ENCODE measurements at places on chromosomes 11 and 22. TPM values are rescaled to one million over a fixed set of nuclear protein-coding genes. Genes with fewer than 3 reads are reported as not detected.

DNA sequence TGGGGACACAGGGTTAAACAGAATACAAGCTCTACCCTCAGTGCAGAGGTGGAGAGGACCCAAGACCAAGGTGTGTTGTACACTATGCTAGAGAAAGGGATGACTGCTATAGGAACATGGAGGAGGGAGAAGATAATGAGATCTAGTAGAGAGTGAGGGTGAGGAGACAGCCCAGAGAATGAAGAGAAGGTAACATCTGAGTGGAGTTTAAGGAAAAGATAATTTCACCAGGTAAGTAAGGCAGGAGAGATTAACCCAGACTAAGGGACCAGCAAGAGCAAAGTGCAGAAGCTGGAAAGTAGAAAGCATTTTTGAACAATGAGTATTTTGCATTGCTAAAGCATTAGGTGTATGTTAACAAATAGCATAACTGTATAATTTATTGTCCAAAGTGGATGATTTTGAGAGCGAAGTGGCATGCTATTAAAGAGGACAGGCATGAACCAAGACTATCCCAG is 128.8 kb downstream of the RASSF10 start:
- DNase-seq, result no peak

GRCh38 chr11:13283636-13284035 is 6.0 kb downstream of the BMAL1 start:
- no peak for DNase-seq

DNA sequence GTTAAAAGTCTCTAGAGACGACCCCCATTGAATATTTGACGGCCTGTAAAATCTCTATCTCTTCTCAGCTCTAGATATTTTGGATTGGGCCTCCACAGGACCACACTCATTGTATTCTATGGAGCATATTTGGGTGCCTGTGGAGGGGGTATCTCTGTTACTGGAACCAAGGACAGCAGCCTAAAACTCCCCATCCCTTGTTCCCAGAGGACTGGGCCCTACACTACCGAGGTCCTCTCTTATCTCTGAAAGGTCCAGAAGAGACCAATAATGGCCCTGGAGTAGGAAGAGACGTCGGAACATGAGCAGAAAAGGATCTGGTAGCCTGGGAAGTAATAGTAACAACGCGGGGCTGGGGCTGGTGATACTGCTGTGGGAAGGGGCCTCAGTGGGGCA is 542 bp downstream of the HPS4 start:
- no peak for DNase-seq

GRCh38 chr11:88680806-88681205 is 343.3 kb upstream of the CTSC start:
- DNase-seq, result no peak

GRCh38 chr11:36333897-36334296 is 37.8 kb downstream of the PRR5L start:
- no peak for DNase-seq

- DNase-seq, result no peak
Observed at GRCh38 chr11:100965346-100965745, 164.3 kb downstream of the PGR start.

DNA sequence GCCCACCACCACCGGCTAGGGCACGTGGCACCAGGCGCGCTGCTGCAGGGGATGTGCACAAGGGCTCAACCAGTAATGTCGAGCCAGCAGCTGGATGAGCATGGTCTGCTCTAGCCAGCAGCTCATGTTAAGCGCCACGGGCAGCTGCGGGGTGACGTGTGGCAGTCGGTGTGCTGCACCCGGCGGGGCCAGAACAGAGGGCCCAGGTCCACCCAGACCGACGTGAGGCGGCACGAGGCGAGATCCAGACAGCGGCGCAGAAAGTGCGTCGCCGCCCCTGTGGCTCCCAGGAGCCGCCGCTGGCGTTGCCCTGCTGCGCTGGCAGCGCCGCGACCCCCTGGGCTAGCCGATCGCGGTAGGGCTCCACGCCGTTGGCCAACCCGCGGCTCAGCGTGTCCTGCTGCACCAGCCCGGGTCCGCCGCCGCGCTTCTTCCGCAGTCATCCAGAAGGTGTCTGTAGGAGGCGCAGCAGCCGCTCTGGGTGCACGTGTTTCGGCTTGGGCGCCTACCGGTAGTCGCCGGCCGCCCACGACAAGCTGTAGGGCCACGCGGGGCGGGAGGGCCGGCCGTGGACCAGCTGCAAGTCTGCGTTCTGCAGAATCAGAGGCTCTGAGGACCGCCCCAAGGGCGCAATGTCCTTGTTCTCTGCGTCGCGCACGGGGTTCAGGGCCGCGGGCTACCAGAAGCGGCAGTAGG is 4.6 kb upstream of the GALR3 start:
- no peak for DNase-seq

- no peak for DNase-seq
Observed at GRCh38 chr22:46187862-46188261, 37.5 kb downstream of the PPARA start.

GRCh38 chr11:2415171-2415570 is 14.6 kb downstream of the TSSC4 start:
- no peak for DNase-seq

DNA sequence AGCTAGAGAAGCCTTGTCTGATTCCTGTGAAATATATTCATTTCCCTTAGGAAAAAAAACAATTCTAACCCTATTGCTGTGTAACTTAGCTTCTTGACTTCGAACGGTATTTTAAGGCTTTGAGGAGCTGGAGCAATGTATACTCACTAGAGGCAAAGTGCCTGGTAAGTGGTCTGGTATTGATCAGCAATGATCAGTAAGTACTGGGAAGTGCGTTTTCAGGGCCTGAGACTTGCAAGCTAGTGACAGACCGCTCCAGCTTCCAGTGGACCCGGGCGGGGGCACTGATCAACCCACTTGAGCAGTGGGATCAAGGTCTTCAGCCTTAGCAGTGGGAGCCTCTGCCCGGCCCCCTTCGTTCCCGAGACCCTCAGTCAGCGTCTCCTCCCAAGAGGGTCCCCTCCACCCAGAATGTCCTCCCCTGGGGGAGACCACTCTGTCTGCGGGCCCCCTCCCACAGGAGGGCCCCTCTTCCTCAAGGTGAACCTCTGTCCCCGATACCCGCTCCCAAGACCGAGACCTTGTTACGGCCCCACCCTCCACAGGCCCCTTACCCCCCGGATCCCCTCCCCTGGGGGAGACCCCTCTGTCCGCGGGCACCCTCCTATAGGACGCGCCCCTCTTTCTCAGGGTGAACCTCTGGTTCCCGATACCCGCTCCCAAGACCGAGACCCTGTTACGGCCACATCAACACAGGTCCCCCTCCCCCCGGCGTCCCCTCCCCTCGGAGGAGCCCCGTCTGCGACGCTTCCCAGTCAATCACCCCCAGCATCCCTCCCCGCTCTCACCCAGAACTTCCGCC is 452 bp upstream of the ATXN10 start:
- DNase-seq, result no peak

DNA sequence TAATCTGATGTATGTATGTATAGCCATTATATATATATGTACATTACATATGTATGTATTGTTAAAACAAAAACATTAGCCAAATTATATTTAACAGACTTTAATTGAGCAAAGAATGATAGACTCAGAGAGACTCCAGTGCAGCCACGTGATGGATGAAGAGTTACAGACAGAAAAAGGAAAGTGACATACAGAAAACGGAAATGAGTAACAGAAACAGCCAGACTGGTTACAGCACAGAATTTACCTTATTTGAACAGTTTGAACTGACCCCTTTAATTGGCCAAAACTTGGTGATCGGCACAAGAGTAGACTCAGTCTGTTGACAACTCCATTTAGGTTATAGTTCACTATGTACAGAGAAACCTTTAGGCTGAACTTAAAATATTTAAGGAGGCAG is 35.0 kb downstream of the CHORDC1 start:
- no peak for DNase-seq

DNA sequence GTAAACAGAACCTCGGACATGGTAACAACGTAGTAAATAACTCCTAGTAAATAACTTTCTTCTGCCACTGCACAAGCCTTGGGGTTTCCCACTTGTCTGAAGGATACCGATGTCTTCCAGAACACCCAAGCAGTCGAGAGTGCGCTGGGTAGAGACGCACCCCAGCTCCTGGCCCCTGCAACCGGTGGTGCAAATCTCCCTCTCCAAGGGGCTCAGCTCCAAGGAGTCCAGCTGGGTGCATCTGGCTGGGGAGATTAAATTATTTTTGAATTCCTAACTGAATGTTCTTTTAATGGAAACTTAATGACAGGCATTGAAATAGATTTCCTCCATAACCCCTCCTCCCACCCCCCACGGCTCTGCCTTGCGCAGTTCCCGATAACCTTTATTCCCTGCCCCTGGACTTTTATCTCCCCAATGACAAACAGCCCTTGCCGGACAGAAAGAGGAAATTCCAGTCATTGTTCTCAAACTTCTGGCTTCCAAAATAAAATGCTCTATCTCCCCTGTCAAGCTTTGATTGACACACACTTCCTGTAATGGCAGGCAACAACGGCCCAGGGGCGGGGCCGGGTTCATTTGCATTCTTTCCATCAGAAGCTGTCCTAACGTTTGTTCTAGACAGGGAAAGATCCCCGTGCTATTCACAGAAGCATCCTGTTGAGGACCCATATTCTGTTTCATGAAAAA is 31.2 kb downstream of the KCNJ1 start:
- no peak for DNase-seq

DNA sequence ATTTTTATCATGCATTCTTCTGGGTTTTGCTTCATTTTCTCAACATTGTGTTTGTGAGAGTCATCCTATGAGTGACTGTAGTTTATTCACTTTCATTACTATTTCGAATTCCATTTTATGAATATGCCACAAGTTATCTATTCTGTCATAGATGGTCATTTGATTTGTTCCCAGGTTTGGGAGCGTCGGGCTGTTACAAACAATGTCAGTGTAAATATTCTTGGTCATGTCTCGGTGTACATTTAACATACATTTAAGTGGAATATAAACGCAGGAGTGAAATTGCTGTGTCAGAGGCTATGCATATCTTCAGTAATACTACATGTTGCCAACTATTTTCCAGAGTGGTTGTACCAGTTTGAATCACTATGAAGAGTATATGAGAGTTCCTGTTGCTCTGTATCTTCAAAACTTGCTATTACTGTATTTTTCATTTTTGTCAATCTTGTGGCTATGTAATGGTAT is 2.4 kb downstream of the TRIM44 start:
- DNase-seq, result no peak

- no peak for DNase-seq
Observed at GRCh38 chr11:117633186-117633754, 163.7 kb downstream of the DSCAML1 start.

DNA sequence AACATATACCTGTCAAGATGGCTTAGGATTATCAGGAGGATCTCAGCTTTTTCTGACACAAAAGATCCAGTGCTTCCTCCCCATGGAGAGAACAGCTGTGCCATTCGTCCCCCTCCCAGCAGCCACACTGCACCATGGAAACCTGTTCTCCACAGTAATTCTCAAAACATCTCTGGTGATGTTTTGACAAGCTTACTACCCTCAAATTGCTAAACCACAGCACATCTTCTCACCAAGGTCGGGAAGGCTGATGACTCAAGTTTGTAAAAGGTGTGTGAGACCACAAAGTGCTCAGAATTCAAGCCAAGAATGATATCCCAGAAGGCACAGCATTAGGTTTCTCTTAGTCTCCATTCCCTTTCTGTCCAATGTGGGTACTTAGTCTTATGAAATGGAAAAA is 3.9 kb upstream of the RAB38 start:
- DNase-seq, result no peak

- DNase-seq, result peak; percentile 18
Observed at GRCh38 chr11:111694851-111695250, 71.3 kb downstream of the PPP2R1B start.

GRCh38 chr22:37260155-37260795 is 16.2 kb upstream of the RAC2 start:
- no peak for DNase-seq

- DNase-seq, result no peak
Observed at GRCh38 chr22:44450503-44450902, 47.5 kb downstream of the RTL6 start.

- no peak for DNase-seq
Observed at GRCh38 chr22:30192427-30192826, 54.1 kb downstream of the LIF start.

DNA sequence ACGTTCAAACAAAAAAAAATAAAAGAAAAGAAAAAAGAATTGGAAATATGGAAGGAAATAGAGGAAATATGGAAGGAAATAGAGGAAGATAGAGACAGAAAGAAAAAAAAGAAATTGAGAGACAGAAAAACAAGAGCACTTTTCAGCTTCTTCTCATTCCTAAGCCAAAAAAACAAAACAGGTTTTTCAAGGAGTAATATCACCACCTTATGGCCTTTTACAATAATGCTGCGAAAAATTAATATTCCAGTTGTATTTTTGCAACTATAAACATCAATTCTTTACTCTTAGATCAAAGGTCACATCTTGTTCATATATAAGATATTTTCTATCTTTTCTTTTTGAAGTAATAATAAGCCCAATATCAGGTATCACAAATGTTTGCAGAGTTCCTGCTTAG is 328.3 kb downstream of the FAT3 start:
- no peak for DNase-seq

- no peak for DNase-seq
Observed at GRCh38 chr11:108199446-108200321, 22.8 kb downstream of the NPAT start.

DNA sequence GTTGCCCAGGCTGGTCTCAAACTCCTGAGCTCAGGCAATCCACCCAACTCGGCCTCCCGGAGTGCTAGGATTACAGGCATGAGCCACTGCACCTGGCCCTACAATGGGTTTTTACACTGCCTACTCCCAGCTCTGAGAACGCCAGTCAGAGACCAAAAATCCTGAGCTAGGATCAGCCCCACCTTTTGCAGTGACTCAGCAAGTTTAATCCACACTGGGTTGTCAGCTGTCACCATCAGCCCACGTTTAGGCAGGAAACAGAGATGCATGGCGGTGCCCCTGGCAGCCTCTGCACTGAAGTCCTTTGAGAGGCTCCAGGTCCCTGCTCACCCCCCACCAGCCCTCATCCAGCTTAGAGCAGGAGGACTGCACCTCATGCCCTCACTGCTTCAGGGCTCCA is 117.6 kb downstream of the ARHGAP8 start:
- no peak for DNase-seq

DNA sequence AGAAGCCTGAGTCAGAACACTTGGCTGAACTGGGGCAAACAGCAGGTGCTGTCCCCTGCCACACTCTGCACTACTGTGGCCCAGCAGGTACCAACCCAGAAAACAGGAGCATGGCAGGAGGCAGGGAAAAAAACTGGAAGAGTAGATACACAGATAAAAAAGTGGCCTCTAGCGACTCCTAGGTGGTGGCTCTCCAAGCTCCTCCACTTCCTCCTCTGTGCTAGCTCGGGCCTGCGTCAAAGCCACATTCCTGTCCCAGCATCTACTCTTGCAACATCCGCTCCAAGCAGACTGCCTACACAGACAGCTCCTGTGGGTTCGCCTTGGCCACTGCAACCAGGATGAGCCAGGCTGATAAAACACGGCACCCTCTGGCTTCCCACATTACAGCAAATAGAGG is 6.9 kb downstream of the OR8B12 start:
- no peak for DNase-seq

- DNase-seq, result no peak
Observed at GRCh38 chr11:35118906-35119305, 20.1 kb upstream of the CD44 start.

- no peak for DNase-seq
Observed at GRCh38 chr11:2801711-2802388, 83.7 kb downstream of the CDKN1C start.

- DNase-seq, result no peak
Observed at GRCh38 chr11:88603091-88603867, 265.7 kb upstream of the CTSC start.

Gene ARSA
- 13.5 TPM for polyA plus RNA-seq

Gene VSIG10L2
- polyA plus RNA-seq, result not detected

Gene MRGPRE
- polyA plus RNA-seq, result not detected

Gene SGSM1
- 1.9 TPM for polyA plus RNA-seq

Gene CYP2R1
- 22.5 TPM for polyA plus RNA-seq

Gene MS4A15
- polyA plus RNA-seq, result not detected

Gene MPZL3
- 5.1 TPM for polyA plus RNA-seq

Gene SYT13
- 10.5 TPM for polyA plus RNA-seq

Gene IFITM10
- 0.11 TPM for polyA plus RNA-seq

Gene C11orf97
- 0.29 TPM for polyA plus RNA-seq
